ENCODE measurements at places on chromosomes 7 and 10.
A peak's percentile ranks its signal among the peaks of the same experiment; 100 is the strongest.

- peak; percentile 75 for DNase-seq
Observed at GRCh38 chr10:77267703-77268675, 369.6 kb downstream of the KCNMA1 start.

DNA sequence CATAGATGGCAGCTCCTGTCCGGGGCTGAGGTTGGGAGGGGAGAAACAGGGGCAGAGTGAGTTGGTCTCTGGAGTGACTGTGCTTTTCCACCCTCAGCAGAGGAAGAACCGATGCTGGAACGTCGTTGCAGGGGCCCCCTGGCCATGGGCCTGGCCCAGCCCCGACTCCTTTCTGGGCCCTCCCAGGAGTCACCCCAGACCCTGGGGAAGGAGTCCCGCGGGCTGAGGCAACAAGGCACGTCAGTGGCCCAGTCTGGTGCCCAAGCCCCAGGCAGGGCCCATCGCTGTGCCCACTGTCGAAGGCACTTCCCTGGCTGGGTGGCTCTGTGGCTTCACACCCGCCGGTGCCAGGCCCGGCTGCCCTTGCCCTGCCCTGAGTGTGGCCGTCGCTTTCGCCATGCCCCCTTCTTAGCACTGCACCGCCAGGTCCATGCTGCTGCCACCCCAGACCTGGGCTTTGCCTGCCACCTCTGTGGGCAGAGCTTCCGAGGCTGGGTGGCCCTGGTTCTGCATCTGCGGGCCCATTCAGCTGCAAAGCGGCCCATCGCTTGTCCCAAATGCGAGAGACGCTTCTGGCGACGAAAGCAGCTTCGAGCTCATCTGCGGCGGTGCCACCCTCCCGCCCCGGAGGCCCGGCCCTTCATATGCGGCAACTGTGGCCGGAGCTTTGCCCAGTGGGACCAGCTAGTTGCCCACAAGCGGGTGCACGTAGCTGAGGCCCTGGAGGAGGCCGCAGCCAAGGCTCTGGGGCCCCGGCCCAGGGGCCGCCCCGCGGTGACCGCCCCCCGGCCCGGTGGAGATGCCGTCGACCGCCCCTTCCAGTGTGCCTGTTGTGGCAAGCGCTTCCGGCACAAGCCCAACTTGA is 2.7 kb downstream of the REPIN1 start:
- DNase-seq: no peak

- DNase-seq: peak; percentile 10
Observed at GRCh38 chr10:101687071-101687658, 7.8 kb downstream of the FBXW4 start.

GRCh38 chr10:49643241-49644034 is 29.6 kb downstream of the CHAT start:
- DNase-seq: no peak

- no peak for DNase-seq
Observed at GRCh38 chr10:31431021-31431420, 112.0 kb downstream of the ZEB1 start.

- peak; percentile 40 for DNase-seq
Observed at GRCh38 chr10:114684084-114684821, 26.2 kb upstream of the ABLIM1 start.

GRCh38 chr7:122006687-122007086 is 133.7 kb downstream of the PTPRZ1 start:
- no peak for DNase-seq

GRCh38 chr7:133934977-133935330 is 192.2 kb upstream of the LRGUK start:
- DNase-seq: peak; percentile 10

- DNase-seq: no peak
Observed at GRCh38 chr7:14341200-14341775, 351.8 kb upstream of the ETV1 start.

DNA sequence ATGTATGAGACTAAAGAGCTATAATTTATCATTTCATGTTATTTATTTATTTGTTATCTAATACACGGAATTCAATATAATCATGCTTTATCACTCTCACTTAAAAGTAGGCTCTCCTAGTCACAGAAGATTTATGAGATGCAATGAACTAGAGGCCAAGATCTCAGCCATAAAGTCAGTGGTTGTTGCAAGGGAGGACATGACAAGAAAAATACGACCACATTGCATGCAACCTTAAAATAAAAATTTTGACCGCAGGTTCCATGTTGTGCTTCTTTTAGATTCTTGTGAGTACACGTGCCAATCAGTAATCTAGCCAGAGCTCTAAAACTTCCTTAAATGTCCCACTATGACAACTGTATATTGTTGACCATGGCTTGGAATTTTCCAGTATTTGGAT is 75.9 kb upstream of the SP8 start:
- DNase-seq: no peak

GRCh38 chr10:70191161-70191971 is 21.1 kb upstream of the SAR1A start:
- peak; percentile 36 for DNase-seq

GRCh38 chr7:157885140-157885539 is 548.3 kb downstream of the DNAJB6 start:
- no peak for DNase-seq

- peak; percentile 26 for DNase-seq
Observed at GRCh38 chr7:30278849-30279652, 5.3 kb upstream of the ZNRF2 start.

DNA sequence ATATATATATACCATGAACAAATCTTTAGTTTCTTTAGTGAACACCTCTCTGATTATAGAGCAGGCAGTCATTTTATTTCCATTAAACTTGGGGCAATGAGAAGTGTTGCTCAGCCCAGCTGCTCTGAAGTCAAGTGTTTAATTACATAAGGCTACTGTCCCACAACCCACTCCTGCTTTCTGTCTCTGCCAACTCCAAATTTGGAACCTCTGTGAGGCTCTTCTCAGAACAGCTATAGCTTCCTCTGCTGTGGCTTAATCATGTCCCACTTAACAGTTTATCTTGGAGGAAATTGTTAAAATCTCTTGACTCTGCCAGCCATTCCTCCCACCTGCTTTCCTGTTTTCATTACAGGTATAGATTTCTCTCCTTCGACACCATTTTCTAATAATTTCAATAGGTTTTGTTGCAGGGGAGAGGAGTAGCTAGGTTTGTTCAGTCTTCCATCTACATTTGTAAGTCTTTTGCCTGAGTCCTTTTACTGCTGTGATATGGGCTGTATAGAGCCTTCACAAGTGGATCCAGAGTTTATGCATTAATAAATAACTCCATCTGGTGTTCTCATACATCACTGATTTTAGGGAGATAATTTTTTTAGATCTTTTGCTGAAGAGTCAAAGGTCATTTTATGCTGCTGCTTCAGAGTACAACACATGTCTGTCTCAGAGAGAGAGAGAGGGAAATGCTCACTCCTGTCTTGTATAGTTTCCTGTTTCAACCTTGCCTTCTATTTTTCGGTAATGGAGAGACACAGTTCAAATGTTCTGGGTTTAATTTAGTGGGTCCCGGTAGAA is 170.4 kb downstream of the WNT2 start:
- no peak for DNase-seq

DNA sequence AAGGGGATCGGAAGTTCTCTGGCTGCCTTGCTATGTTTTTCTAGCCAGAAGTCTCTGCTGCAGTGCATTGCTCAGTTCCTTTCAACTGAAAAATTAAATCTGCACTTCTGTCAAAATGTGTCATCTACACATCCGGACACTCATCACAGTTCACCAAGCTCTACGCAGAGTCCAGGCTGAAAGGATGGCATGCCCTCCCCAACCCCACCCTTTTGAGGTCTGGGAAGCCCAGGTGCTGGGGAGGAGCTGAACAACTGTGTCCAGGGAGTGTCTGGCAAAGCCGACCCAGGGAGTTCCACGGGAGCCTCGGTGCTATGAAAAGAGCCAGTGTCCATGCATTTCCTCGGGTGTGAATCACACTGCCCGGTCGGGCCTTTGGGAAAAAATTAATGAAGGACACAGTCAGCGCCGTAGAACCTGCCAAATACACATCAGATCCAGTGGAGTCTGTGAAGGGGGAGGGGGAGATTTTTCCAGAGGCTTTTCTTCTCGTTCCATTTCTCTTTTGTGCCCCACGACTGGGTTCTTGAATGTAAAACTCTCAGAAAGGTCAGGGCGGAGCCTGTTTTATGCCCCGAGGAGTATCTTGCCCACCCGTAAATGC is 757 bp upstream of the PALS2 start:
- peak; percentile 39 for DNase-seq

- peak; percentile 26 for DNase-seq
Observed at GRCh38 chr10:117221156-117221711, 19.7 kb upstream of the SLC18A2 start.

GRCh38 chr10:79019441-79020014 is 49.2 kb upstream of the ZMIZ1 start:
- no peak for DNase-seq

DNA sequence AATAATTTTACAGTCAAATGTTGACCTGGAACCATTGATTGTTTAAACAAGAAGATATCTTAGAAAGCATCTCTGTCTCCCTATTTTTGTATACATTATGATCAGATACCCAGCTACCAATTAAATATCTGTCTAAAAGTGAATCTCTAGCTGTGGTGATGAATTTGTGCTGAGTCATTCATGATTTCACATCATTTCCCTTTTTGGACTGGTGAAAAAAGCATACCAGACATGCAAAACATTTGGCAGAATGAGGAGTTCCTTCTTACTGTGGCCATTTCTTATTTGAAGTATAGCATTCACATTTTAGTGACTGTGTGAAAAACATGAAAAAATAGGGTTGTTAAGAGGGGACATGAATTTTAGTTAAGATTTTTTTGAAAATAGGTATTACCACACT is 98.0 kb upstream of the GATA3 start:
- peak; percentile 88 for DNase-seq

- no peak for DNase-seq
Observed at GRCh38 chr7:20193242-20193777, 23.9 kb downstream of the MACC1 start.

GRCh38 chr7:51968461-51968860 is 651.9 kb upstream of the COBL start:
- DNase-seq: no peak

DNA sequence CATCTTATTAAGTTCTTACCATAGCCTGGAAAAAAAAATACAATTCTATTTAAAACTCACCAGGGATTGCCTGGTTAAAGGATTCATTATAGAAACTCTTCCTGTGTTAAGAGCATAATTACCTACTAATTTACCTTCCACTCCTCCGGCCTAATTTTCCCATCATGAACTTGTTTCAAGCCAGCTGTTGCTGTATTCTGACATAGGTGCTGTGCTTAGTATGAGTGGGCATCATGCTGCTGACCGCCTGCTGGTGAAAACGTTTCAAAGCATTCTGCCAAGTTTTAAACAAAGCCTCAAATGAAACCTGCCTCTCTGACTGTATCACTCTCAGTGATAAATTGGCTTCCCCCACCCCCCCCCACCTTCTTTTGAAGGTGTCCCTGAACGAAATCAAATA is 47.8 kb upstream of the KCNMA1 start:
- no peak for DNase-seq

- no peak for DNase-seq
Observed at GRCh38 chr7:101240226-101241014, 2.8 kb upstream of the CLDN15 start.

DNA sequence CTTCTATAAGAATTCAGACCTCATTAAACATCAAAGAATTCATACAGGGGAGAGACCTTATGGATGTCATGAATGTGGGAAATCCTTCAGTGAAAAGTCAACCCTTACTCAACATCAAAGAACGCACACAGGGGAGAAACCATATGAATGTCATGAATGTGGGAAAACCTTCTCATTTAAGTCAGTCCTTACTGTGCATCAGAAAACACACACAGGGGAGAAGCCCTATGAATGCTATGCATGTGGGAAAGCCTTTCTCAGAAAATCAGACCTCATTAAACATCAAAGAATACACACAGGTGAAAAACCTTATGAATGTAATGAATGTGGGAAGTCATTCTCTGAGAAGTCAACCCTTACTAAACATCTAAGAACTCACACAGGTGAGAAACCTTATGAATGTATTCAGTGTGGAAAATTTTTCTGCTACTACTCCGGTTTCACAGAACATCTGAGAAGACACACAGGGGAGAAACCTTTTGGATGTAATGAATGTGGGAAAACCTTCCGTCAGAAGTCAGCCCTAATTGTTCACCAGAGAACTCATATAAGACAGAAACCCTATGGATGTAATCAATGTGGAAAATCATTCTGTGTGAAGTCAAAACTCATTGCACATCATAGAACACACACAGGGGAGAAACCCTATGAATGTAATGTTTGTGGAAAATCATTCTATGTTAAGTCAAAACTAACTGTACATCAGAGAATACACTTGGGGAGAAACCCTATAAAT is 24.1 kb downstream of the ZNF37A start:
- DNase-seq: peak; percentile 28

- no peak for DNase-seq
Observed at GRCh38 chr7:157922576-157922975, 585.8 kb downstream of the DNAJB6 start.

DNA sequence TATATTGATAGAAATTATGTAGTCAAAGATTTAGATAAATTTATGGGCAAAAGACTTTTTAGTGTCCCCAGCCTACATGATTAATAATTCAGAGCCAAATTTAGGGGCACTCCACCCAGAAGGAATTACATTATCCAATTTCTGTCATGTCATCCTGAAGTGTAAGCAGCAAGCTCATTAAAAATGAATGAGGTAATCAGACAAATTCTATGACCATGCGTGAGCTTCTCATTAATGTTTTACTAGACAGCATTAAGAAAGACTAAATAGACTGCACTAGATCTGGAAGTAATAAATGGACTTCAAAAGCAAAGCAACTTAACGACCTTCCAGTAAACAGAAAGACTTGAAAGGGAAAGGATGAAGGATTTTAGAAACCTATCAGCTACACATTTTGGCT is 22.7 kb upstream of the TRUB1 start:
- no peak for DNase-seq

DNA sequence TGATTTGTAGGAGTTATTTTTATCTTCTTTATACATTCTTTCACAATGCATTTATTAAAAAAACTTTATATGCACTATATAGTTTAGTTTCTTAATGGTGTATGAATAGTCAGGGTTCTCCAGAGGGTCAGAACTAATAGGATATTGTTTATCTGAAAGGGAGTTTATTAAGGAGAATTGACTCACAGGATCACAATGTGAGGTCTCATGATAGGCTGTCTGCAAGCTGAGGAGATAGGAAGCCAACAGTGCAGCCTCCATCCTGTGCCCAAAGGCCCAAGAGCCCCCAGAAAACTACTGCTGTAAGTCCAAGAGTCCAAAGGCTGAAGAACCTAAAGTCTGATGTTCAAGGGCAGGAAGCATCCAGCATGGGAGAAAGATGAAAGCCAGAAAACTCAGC is 192.8 kb upstream of the AHR start:
- peak; percentile 2 for DNase-seq

Data from fibroblast of skin of right biceps (primary cell).